ENCODE measurements at places on chromosomes 6 and 20. TPM values are rescaled to one million over a fixed set of nuclear protein-coding genes. Genes with fewer than 3 reads are reported as not detected.

- no peak for DNase-seq
Measured at GRCh38 chr6:69622924-69623323, 173.9 kb downstream of the LMBRD1 start.

DNA sequence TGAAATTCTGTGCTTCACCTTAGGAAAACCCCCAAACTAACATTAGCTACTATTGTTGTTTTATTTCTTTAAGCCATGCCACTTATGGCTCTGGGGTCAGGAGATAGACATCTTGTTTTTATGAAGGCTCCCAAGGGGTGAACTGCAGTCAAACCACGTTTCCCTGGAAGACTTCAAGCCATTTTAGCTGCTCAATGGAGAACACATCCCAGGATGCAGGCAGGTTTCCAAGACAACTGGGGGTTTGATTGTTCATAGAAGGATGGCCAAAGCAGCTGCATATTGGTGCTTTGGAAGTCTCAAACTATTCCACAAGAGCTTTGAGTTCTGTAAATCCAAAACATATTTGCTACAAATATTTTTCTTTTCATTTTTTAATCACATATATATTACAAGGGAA lies 818.0 kb downstream of the MAFB start:
- peak; percentile 71 for DNase-seq

DNA sequence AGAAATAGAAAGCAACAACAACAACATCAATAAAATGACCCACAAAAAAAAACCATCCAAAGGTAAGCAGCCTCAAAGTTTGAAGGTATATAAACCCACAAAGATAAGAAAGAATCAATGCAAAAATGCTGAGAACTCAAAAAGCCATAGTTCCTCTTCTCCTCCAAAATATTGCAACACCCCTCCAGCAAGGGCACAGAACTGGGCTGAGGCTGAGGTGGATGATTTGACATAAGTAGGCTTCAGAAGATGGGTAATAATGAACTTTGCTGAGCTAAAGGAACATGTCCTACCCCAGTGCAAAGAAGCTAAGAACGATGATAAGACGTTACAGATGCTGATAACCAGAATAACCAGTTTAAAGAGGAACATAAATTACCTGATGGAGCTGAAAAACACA lies 188.8 kb upstream of the BTBD3 start:
- DNase-seq = no peak

GRCh38 chr20:46784436-46785127 lies 75.1 kb downstream of the SLC2A10 start:
- DNase-seq = peak; percentile 46

- no peak for DNase-seq
Measured at GRCh38 chr20:15708984-15709598, 864.2 kb downstream of the KIF16B start.

DNA sequence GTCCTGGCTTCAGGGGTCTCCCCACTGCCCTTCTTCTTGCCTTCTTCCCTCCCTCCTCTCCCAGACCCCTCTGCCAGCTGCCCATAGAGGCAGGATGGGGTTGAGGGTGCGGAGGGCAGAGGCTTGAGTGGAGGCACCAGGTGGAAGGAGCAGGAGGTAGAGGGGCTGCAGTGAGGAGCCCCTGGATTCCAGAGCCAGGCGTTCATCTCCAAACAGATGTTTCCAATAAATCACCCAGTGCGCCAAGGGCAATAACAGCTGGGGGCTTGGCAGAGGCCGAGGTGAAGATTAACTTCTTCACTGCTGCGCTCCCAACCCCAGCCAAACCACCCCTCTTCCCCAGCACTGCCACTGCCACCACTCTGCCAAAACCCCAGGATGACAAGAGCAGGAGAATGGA lies 10.7 kb downstream of the MDFI start:
- peak; percentile 91 for DNase-seq

GRCh38 chr20:5779071-5779900 lies 29.1 kb downstream of the SHLD1 start:
- no peak for DNase-seq

DNA sequence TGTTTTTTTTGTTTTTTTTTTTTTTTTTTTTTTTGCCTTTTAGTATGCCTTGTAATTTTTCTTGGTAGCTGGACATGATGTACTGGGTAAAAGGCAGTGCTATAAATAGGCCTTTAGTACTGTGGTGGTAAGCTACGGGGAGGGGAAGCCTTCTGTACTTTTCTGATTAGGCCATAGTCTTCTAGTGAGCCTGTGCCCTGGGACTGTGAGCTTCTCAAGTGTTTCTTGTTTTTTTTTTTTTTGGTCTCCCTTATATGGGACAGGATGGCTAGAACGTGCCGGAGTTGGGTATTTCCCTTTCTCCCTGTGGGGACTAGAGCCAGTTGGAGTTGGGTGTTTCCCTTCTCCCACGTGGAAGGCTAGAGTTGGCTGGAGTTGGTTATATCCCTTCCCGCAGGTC lies 59.4 kb upstream of the PRELID3B start:
- no peak for DNase-seq

DNA sequence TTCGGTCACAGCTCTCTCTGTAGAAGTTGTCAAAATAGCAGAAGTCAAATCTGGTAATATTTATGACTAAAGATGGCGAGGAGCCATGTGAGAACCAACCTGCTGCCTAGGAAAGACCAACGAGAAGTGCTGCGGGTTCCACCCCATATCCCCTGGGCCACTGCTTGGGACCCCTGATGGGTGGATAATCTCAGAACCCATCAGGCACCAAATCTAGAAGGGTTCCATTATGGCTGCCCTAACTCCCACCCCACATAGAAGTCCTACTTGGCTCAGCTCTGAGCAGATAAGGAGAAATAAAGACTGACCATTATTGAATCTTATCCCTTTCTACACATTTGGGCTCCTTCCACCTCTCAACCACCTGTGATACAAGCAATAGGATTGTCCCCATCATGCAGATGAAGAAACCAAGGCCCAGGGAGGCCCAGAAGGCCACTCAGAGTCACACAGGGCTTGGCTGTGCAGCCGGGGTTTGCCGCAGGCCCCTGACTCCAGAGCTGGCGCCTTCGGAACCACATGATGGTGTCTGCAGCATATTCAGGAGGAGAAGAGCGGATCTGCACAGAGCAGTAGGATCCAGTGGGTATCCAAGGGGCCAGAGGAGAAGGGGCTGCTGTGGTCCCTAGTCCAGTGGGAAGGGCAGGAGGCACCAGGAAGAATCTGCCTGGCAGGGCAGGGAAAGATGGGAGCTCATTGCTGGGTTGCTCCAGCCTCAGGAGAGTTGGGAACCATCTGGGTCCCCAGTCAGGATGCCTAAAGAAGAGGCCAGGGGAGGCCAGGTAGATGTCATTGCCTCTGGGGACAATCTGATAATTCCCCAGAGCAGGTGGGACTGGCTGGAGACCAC lies 9.6 kb upstream of the PCMTD2 start:
- DNase-seq = no peak

- no peak for DNase-seq
Measured at GRCh38 chr6:41779336-41779735, 364 bp downstream of the FRS3 start.

- DNase-seq = no peak
Measured at GRCh38 chr6:21332660-21333059, 260.9 kb upstream of the SOX4 start.

DNA sequence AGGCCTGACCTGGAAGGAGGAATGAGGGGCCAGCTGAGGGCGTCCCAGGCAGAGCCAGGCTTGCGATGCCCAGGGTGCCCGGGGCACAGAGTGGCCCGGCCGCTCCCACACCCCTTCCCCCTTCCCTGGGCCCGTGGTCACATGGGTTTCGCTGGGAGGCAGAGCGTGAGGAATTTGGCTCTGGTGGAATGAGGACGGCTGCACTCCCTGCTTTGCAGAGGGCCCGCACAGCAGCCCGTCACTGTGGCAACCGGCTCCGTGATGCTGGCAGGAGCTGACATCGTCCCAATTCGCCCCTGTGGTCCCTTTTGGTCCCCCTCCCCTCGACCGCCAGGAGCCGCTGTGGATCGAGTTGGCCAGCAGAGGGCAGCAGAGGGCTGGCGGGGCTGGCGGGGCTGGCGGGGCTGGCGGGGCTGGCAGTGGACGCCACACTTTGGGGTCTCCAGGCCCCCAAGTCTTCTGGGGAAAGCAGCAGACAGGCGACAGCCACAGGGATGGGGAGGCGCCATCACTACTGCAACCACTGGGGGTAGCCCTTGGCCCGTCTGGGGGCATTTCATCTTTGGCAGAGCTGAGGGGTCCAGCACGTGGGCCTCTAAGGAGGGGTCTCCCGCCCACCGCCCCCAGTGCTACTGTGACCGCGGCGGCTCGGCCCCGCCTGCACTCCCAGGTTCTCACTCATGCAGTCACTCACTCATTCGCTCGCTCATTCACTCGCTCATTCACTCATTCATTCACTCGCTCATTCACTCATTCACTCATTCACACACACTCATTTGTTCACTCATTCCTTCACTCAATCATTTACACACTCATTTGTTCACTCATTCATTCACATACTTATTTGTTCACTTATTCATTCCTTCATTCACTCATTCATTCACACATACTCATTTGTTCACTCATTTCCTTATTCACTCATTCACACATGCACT lies 49.7 kb upstream of the BHLHE23 start:
- peak; percentile 29 for DNase-seq

DNA sequence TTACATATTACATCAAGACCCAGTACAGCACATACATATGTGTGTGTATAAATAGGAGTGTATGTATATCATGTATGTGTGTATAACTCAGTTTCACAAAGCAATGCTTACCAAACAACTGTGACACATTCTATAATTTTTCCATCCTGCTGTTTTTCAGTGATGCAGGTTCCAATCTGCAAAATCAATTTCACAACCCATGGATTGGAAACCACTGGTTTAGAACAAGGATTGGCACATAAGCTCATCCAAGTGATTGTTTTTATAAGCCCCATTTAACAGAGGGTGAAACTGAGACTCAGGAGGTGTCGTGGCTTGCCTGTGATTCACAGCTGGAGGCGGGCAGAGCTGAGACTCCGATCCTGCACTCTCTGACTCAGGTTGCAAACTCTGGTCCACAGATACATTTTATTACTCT lies 158.2 kb downstream of the ZMYND8 start:
- DNase-seq = no peak

DNA sequence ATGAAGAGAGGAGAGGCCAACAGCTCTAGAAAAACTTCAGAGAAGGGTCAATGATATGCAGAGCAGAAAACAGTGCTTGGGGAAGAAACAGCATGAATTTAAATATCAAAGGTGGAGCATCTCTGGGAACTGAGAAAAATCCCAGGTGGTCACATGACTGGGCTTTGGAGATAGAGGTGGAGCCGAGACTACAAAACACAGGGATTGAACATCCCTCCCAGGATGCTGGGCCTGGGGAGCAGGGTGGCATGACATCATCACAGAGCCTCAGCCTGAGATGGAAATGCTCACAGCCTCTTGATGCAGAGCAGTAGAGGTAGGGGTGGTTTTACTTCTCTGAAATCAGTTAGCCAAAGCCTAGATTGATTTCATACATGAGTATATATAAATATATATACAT lies 529.5 kb downstream of the PRKN start:
- no peak for DNase-seq

DNA sequence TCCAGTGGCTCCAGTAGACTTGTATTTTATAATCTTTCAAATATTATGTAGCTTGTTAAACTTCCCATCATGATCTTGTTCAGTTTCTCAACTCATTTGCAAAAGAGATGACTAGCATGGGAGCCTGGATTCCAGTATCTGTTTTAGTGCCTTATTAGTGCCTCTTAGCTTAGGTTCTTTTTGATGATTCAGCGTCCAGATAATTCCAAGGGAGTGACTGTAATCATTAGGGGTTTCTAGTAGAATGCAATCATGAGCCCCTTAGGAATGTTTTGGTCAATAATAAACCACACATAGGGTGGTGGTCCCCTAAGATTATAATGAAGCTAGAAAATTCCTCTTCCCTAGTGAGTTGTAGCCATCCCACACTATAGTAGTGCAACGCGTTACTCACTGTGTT lies 7.0 kb downstream of the CD2AP start:
- no peak for DNase-seq

GRCh38 chr6:131784561-131784960 lies 23.3 kb upstream of the ENPP1 start:
- DNase-seq = peak; percentile 30

DNA sequence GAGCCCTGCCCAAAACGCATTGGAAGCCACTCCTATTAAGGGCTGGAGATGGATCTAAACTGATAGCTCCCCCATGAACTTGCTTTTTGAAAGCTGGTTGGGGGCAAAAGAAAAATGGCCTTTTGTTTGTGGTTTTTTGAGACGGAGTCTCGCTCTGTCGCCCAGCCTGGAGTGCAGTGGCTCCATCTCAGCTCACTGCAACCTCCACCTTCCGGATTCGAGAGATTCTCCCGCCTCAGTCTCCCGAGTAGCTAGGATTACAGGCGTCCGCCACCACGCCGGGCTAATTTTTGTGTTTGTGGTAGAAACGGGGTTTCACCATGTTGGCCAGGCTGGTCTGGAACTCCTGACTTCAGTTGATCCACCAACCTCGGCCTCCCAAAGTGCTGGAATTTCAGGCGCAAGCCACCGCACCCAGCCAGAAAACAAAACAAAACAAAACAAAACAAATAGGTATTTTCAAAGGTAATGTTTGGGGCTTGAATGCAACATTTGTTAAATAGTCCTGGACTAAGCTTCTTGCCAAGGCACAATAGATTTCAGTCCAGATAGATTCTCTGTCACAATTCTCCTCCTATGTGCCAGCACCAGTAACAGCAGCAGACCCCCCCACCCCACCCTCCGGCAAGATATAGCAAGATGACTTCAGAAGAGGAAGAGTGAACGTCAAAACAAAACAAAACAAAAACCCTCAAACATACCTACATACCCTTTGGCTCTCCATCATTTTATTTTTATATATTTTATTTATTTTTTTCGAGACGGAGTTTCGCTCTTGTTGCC lies 26.5 kb upstream of the ABT1 start:
- no peak for DNase-seq

GRCh38 chr6:138241381-138241780 lies 23.1 kb upstream of the PBOV1 start:
- no peak for DNase-seq

GRCh38 chr6:3631877-3632276 lies 119.6 kb downstream of the PXDC1 start:
- no peak for DNase-seq

DNA sequence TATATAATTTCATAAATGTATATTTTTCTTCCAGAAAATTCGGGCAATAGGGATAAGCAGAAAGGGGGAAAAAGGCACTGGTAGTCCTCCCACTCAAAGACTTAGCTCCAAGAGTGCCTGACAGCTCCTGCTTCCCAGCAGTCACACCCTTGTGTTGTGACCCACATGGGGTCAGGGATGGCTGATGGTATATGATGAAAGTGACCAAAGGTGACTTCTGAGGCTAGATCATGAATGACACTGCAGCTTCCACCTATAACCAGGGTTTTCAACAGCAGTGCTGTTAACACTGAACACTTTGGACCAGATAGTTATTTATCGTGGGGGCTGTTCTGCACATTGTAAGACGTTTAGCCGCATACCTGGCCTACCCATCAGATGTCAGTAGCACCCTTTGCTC lies 22.3 kb downstream of the FAM50B start:
- no peak for DNase-seq

- DNase-seq = no peak
Measured at GRCh38 chr20:35975576-35976373, 7.4 kb downstream of the CNBD2 start.

ASIP gene
- not detected for total RNA-seq

LTA gene
- not detected for total RNA-seq

ANKRD66 gene
- 0.31 TPM for total RNA-seq

SLC17A1 gene
- not detected for total RNA-seq

SIRPB1 gene
- 0.82 TPM for total RNA-seq

ELOVL4 gene
- 2.7 TPM for total RNA-seq

COL11A2 gene
- total RNA-seq = 5.7 TPM

ATF6B gene
- 40.8 TPM for total RNA-seq

TRIM15 gene
- not detected for total RNA-seq

HAO1 gene
- not detected for total RNA-seq

CLDN20 gene
- total RNA-seq = not detected

CDC5L gene
- 38.5 TPM for total RNA-seq

METTL24 gene
- 3.5 TPM for total RNA-seq

Data from tongue (tissue), 3 donors.